ENCODE measurements at places on chromosomes 2 and 18.

GRCh38 chr18:12287684-12288402, 20.2 kb upstream of the TUBB6 start:
- no peak for DNase-seq

- DNase-seq: no peak
Observed at GRCh38 chr2:240553956-240554480, 3.8 kb downstream of the ANKMY1 start.

DNA sequence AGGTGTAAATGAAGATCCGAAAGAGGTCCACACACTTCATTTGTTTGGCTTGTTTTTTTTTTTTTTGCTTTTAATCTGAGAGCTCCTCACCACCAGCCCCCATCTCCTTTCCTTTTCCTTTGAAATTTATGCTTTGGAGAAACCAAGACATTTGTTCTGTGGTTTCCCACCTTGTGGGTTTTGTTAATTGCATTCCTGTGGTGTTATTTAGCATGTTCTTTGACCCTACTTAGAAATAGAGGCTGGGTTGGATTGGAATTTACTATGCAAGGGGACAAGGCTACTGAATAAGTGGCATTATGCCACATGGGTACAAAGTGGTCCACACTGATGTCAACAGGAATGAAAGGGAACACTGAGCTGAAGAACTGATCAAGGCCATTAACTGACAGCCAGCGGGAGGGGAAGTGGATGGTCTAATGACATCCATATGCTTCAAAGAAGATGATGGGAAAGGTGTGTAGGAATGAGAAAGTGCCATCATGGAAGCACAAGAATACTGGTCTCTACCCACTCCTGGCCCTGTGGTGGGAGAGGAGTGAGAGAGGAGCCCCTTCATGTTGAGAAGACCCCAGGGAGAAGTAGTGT, 8.9 kb downstream of the CCL20 start:
- no peak for DNase-seq

DNA sequence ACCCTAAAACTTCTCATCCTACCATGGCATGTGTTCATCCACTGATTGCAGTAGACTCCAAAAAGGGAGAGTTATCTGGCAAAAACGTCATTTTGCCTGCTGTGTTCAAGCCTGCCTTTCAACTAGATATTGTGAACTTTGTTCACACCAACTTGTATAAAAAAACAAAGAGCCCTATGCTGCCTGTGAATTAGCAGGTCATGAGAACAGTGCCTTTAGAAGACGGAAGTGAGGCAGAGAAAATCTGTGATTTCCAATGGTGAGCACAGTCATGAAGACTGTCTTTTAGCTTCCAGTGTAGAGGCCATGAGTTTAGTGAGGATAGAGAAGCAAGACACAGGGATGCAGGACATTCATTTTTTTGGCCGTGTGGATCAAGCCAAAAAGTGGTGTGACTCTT, 103.6 kb upstream of the PGAP1 start:
- no peak for DNase-seq

DNA sequence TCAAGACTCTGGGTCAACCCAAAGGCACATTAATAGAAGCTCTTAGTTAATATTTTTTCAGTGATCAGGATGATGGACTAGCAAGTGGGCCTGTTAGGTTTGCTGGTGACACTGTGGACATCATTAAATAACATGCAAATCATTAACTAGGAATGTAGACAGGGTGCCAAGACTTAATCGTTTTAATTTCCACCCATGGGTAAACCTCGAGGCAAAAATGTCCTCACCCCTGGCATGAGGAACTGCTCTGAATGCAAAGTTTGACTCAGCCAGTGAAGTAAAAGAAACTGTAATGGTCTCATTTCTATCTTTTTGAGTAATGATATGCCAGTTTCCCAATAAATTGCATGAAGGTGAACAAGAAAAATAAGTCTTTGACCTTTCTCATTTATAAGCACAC, 152.6 kb upstream of the MEX3C start:
- DNase-seq: no peak

DNA sequence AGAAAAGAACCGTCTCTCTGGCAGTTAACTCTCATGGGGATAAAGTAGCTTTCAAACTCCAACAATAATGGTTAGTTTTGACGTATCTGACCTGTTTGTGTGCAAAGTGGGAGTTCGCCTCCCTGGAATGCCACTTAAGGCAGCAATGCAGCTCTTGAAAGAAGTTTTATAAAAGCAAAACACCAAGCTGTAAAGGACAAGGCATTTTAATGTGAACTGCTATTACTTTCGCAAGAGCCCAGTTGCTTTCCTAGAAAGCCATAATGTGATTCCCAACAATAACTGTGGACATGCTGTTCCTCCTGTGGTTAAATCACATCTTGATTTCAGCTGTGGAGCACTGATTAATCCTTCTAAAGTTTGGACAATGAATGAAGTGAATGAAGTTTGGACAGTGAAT, 303.7 kb downstream of the PTPRM start:
- DNase-seq: no peak

GRCh38 chr2:26613241-26614215, 27.6 kb downstream of the CIB4 start:
- peak; percentile 36 for DNase-seq

DNA sequence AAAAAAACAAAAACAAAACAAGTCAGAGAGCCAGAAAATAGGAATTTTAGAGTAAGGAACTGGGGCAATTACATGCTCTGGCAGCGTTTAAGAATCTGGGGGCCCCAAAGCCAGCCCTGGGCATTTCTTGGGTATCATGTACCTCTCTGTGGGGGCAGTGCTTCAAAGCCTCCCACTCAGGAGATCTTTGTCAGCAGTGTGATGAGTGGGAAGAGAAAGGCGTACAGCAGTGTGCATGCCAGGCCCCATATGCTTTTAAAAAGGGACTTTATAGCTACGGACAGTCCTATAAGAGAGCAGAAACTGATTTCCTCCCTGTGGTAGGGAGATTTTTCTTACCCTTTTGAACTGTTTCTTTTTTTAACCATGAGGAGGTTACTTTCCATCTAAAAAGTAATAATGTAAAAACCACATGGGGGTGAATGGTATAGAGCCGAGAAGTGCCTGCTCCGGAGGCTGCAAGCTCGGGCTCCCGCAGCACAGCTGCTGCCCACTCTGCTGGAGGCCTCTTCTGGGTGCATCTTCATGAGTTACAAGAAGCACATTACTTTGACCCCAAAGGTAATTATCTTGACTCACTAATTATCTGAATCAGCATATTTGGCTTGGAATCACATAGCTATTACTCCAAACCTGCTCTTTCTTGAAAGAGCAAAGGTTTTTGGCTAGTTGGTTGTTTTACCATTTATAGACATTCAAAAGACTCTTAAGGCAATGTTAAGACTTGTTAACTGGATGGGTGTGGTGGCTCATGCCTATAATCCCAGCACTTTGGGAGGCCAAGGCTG, 46.4 kb downstream of the PROC start:
- DNase-seq: no peak

DNA sequence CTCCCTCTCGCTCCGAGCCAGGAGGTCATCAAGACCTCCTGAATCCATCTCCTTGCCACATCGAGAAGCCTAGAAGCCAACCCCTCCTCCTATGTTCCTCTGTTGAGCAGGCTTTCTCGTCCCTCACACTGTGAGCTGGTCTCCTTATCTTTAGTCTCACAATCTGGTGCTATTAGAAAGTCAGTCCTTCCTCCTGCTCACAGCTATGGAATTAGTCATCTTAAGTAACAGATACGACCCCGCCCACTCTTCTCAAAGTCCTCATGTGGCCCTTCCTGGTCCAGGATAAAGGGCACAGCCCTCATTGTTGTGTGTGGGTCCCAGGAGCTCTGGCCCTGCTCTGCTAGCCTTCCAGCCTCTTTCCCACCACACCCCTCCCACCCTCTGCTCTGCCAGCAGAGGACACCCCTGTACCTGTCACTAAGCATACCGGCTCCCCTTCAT, 41.4 kb upstream of the TRIB2 start:
- no peak for DNase-seq

GRCh38 chr2:100174026-100174431, 31.6 kb upstream of the AFF3 start:
- no peak for DNase-seq

DNA sequence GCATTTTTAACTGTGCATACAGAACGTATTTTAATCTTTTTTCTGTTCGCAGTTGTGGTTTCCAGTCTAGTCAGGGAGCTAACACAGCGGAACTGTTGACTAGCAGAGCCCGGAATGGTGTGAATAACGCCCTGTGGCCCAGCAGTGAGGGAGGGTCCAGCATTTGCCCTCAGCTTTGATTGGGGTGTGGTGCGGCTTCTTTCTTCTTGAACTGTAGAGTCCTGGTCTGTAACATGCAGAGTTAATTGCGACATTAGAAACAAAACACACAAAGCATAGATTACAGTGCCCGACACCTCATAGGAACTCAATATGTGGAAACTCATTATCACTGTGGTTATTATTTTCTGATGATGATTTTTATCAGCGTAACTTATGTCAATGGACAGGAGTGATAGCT, 253.6 kb downstream of the SOX11 start:
- DNase-seq: no peak
